H7 (cell line): ENCODE measurements at places on chromosomes 4 and X. TPM values are rescaled to one million over a fixed set of nuclear protein-coding genes. Genes with fewer than 3 reads are reported as not detected.

Gene PRDM8
- total RNA-seq, result 0.07 TPM in 1 of 2 replicates, not detected in the other

Gene KLHL4
- total RNA-seq, result 24.9 and 49.3 TPM in 2 replicates

Gene RS1
- not detected in 2 replicates for total RNA-seq

DNA sequence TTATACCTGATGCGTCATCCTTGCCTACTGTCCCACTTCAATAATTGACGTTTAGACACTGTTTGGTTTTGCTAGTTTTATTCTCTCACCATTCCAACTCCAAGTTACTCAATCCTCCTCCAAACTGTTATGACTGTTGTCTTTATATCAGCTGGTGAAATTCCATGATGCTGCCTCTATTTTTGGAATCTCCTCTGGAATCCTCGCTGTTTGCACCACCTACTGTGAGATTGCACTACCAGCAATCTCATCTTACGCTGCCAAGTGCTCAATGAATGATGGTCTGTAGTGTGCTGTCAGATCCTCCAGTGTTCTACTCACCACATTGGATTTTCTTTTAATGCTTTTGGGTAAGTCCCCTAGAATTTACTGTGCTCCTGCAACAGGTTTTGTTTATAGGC lies 13.2 kb upstream of the PCDH18 start:
- DNase-seq, result no peak

DNA sequence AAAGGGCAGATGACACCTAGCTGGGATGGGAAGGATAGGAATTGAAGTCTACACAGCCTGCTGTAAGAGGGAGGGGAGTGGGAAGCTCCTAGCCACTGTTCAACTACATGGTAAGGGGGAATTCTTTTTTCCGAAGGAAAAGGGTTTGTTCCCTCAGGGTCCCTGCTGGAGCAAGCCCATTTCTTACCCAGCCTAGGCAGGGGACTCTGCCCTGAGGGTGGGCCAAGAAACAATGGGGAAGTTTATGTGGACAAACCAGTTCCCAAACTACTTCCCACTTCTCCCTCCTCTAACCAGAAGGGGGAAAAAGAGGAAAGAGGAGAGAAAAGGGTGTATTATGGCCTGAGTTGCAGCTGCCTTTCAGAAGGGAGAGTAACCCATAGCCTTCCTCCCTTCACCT lies 13.5 kb upstream of the VSIG4 start:
- peak; percentile 8 for DNase-seq

- no peak for DNase-seq
Measured at GRCh38 chrX:85836868-85837267, 210.5 kb downstream of the CHM start.

GRCh38 chr4:23887173-23887572 lies 2.7 kb downstream of the PPARGC1A start:
- no peak for DNase-seq

GRCh38 chr4:1604706-1605205 lies 79.4 kb downstream of the FAM53A start:
- DNase-seq, result peak; percentile 78

DNA sequence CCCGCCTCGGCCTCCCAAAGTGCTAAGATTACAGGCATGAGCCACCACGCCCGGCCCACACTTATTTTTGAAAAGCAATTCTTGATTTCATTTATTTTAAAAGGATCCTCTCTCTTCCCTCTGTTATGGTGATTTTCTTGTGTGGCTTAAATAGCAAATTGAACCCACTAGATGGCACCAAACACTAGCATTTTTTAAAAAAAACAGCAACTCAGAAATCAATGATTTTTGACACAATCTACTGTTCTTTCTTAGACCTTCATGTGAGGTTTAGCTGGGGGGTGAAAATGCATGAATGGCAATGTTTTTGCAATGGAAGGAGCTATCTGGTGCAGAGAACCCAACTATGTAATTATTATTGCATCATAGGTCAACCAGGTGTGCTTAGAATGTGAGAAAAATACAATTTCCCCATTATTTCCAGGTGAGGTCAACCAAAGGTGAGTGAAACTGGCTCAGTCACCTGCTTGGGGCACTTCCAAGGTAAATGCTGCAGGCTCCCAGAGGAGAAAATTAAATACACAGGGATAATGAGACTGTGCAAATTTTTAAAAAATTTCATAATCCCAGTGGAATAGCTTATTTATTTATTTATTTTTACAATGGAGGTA lies 226.7 kb upstream of the PRKX start:
- peak; percentile 45 for DNase-seq

DNA sequence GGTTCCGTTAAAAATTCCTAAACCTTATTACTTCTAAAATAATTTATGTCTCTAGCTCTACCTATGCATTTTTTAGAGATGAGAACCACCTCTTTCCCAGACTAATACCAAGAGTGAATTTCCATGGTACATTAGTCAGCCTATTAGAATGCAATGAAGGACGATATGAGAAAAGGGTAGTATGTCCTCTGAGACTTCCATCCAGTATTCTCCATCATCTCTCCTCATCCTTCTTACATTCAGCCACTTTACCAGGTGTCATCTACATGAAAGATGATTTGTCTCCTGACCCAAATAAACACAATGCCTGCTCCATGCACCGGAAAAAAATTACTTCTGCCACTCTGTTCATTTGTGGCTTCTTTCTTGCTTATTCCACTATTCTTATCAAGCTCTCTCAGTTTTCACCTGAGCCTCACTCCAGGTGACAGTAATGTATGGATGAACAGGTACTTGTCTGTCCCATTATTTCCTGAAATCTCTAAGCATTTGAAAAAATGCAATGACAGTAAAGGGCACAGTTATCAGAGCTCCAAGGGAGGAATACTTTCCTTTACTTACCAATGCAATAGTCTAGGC lies 97.9 kb downstream of the MAB21L2 start:
- DNase-seq, result no peak

DNA sequence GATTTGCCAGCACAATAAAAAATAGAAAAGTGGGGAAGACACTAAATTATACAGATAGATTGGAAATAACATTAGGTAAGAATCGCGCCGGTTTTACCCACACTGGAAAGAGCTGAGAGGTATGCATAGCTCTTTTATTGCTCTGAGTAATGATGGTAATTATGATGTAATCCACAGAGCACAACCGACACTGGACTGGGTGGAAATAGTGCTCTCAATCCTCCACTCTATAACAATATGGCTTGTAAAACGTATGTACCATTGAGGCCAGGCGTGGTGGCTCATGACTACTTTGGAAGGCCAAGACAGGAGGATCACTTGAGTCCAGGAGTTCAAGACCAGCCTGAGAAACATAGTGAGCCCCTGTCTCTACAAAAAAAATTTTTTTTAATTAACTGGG lies 104.3 kb upstream of the RAPGEF2 start:
- no peak for DNase-seq

- DNase-seq, result peak; percentile 2
Measured at GRCh38 chr4:149264093-149264733, 551.4 kb downstream of the IQCM start.

DNA sequence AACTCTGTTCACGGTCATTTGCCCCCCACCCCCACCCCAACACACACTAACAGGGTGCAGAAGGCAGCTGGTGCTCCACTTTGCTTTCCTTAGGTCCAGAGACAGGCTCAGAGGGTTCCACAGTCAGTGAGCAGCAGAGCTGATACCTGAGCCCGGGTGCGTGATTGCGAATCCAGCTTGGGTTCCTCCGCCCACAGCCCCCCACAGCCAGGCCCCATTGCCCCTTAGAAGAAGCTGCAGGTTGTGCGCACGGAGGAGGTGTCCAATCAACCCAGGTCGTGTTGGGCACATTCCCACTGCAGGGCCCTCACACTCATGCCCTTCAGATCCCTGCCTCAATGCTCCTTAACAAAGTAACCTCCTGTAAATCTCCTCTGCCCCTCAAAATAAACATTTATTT lies 85.0 kb downstream of the WFS1 start:
- DNase-seq, result no peak

DNA sequence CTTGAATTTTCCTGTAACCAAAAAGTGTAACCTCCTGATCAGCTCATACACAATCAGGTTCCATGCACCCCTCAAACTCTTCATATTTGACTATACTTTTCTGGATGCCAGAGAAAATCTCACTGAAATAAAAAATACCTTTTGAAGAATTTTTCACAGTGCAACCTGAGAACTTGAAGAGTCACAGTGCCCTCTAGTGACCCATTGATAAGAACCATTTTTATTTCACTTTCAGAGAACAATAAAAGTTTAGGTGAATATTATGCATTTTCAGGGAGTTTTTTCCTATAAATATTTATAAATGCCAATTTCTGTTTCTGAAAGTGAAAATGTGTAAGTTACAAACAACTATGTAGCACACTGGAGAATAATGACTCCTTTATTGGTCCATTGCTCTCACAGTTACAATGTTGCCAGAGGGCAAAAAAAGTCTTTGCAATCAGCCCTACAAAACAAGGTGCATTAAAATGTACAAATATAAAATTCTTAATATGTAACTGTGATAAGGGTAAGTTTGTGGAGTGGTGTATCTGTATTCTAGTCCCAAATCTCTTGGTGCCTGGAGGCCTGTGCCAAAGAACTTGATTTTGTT lies 153.6 kb upstream of the INTU start:
- DNase-seq, result peak; percentile 13

GRCh38 chrX:115584696-115585095 lies 23.7 kb downstream of the PLS3 start:
- DNase-seq, result no peak

- DNase-seq, result no peak
Measured at GRCh38 chr4:90495211-90495610, 368.0 kb downstream of the CCSER1 start.
